ENCODE measurements at places on chromosomes 12 and 14.

GRCh38 chr12:118925826-118926225 lies 55.5 kb upstream of the SRRM4 start:
- no peak for DNase-seq

- no peak for DNase-seq
Observed at GRCh38 chr14:95424529-95424928, 91.9 kb downstream of the SYNE3 start.

DNA sequence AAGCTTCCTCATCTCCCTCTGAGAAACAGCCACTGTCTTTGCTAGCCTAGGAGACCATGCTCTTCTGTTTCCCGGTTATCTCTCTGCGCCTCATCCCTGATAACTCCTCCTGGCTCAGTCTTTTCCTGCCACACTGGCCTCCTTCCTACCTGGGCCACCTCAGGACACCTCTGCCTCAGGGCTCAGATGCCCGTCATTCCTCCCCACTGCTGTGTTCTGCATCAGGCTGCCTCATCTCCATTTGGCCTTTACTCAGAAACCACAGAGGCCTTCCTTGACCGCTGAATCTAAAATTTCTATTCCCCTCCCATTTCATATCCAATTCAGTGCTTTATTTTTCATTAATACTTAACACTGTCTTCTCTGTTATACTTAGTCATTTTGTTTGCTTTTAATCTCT lies 311.0 kb upstream of the RGS6 start:
- no peak for DNase-seq

- DNase-seq: no peak
Observed at GRCh38 chr14:103041464-103041863, 15.9 kb downstream of the CDC42BPB start.

DNA sequence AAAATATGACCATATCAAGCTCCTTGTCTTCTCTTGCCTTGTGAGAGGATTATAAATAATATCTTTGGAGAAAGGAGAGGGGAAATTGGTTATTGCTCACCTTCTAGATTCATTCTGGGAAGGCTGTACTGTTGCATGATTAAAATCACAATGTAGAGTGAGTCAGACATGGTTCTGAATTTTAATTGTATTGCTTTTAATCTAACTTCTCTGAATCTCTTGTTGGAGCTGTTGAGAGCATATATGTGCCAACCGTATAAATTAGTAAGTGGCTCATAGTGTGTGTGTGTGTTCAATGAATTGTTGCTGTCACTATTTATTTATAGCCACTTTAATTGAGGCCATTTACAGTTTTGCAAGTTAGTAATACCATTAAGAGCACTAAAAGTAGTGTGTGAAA lies 56.1 kb downstream of the KCNJ8 start:
- DNase-seq: no peak

DNA sequence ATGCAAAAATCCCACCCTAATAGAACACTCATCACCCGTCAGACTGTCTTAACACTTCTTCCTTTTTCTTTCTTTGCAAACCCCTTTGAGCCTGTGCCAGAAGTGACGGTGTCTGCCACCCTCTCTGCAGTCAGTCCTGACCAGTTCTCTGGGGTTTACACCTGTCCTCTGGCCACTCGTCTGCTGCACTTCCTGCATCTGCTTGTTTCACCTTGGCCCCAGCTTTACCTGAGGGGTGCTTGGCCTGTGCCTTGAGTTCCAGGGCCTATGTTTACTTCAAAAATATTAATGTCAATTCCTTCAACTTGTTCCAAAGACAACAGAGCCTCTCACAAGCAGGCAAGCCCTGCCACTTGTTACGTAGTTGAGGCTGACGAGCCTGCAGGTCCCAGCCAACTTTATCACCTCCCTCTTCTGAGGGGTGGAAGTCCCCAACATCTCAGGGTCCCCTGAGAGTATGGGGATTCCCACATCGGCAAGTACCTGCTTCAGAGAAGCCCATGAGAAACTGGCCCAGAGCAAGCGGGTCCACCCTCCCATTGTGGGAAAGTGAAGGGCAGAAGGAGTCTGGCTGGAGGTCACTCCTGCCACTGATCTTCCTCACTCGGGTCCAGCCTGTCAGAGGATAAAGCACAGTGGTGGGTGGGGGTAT lies 205.4 kb downstream of the DAD1 start:
- no peak for DNase-seq

DNA sequence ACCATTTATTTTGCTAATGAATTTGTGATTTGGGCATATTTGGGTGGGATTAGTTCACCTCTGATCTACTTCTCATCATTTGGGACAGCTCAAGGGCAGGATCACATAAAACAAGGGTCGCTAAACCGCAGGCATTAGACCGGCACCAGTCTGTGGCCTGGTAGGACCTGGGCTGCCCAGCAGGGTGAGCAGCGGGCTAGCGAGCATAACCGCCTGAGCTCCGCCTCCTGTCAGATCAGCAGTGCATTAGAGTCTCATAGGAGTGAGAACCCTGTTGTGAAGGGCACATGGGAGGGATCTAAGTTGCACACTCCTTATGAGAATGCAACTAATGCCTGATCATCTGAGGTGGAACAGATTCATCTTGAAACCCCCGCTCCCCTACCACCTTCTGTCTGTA lies 785.3 kb downstream of the TRHDE start:
- DNase-seq: no peak

GRCh38 chr14:23433457-23433856 lies 2.0 kb downstream of the MYH7 start:
- DNase-seq: no peak

Measured in SW480 (cell line).